ENCODE measurements at places on chromosomes 3 and 15.

DNA sequence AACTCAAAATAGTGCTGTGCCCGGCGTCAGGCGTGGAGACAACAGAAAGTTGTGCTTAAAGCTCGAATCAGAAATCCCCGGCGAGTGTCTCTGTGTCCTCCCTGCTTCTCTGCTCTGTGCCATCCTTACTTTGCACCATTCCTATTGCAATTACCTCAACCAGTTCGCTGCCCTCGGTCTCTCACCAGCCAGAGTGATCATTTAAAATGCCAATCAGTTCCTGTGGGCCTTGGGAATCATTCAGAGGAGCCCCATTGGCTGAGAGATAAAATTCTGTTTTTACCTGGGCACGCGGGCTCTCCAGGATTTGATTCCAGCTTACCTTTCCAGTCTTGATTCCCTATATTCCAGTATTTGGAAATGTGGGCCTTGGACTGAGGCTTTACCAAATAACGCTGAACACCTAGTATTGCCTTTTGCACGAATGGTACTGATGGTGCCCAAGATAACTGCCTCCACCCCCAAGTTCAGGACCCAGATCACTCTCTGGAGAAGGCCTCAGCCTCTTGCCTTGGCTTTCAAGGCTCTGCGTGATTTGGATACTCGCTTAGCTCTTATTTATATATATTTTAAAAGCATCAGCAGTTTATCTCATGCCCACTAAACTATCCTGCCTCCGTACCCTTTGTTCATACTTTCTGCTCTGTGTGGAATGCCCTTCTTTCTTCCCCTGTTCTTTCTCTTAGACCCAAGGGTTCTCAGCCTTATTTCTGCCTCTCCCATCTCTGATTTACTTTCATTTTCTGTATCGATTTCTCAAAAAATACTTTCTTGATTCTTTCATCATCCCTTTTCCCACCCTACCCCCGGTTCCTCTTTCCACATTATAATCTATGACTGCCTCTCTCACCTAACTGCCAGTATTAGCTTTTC is 863 bp downstream of the PSMA4 start:
- DNase-seq, result peak; percentile 54

GRCh38 chr3:189806171-189806951 is 175.2 kb downstream of the TP63 start:
- DNase-seq, result no peak

DNA sequence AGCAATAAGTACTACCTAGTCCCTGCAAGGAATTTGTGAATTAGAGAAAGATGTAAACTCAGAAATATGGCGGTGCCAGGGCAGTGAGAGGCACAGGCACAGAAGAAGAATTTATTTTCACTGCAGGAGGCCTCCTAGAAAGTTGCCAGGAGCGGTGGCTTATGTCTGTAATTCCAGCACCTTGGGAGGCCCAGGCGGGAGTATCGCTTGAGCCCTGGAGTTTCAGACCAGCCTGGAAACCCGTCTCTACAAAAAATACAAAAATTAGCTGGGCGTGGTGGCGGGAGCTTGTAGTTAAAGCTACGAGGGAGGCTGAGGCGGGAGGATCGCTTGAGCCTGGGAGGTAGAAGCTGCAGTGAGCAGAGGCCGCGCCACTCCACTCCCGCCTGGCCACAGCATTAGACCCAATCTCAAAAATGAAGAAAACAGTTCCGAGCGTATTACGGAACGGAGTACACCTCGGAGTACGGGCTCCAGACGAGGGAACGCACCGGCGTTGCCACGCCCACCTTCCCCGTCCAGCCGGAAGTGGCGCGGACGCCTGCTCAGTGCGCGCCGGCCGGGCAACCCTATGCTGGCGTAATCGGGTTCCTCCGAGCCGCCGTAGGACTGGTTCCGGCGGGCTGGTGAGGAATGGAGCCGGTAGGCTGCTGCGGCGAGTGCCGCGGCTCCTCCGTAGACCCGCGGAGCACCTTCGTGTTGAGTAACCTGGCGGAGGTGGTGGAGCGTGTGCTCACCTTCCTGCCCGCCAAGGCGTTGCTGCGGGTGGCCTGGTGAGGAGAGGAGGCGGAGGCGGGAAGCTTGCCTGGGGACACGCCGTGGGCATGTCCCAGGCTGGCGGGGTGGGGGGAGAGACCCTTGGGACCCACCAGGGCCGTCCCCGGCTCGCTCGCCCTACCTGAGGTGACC is at the start of gene FBXO22:
Gene FBXO22 (plus strand): TSS at position 548 of the 909 bp plus-strand sequence. CDS start 86 bp downstream, at position 634.
- peak; percentile 77 for DNase-seq

DNA sequence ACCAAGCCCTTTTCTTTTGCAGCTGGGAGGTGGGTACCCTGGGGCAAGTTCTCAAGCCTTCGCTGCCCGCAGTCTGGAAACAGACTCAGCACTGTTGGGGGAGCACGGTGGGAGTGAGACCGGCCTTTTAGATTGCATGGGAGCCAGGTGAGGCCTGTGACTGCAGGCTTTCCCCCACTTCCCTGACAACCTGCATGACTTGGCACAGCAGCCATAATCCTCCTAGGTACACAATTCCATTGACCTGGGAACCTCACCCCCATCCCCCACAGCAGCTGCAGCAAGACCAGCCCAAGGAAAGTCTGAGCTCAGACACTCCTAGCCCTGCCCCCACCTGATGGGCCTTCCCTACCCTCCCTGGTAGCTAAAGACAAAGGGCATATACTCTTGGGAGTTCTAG is 52.2 kb upstream of the CCDC80 start:
- no peak for DNase-seq

- DNase-seq, result no peak
Measured at GRCh38 chr15:61050844-61051568, 178.1 kb downstream of the RORA start.

GRCh38 chr3:101931081-101931480 is 81.8 kb downstream of the NFKBIZ start:
- DNase-seq, result no peak

DNA sequence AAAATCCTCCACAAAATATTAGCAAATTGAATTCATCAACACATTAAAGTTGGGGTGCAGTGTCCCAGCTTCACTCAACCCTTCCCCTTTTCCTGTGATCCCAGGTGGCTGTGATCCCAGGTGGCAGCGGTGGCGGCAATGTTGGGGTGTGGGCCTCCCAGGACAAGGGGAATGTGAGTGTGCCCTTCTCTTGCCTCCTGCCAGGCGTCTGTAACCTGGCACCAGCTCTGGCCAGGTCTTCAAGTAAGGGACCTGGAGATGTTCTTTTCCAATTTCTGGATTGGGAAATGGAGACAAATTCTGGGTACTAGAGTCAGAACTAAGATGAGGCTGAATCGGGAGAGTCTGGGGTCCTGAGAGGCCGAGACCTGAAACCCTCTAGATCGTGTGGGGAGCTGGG is 20.1 kb downstream of the GOLGA6A start:
- no peak for DNase-seq

GRCh38 chr3:65625305-65625704 is 413.4 kb downstream of the MAGI1 start:
- DNase-seq, result no peak

DNA sequence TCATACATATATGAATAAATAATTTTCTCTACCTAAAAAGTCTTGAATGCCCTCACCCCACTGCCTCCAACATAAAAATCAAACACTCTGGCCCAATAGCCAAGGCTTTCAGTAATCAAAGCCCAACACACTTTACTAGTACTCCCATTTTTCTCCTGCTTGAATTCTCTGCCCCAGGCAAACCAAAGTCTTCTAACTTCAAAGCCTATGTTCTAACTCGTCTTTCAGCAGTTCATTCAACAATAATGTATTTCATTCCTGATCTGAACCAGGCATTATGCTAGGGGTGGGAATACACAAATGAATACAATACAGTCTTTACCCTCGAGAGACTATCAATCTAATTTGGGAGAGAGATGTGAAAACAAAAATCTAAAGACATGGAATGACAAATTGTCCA is 11.4 kb upstream of the ZNF592 start:
- no peak for DNase-seq

DNA sequence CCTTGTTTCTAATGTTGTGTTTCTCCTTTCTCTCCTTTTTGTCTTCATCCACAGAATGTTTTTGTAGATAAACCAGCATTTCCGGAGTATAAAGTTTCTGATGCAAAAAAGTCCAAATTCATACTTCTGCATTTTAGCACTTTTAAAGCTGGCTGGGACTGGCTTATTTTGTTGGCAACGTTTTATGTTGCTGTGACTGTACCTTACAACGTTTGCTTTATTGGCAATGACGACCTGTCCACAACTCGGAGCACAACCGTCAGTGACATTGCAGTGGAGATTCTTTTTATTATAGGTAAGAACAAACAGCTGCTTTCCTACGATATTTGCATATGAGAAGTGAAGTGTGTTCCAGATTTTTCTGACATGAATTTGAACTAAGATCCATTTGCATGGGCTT is 199.4 kb downstream of the KCNH8 start:
- no peak for DNase-seq

- peak; percentile 4 for DNase-seq
Measured at GRCh38 chr3:186413615-186414415, 51.8 kb upstream of the DGKG start.

GRCh38 chr3:43759297-43759782 is 68.6 kb downstream of the ABHD5 start:
- peak; percentile 93 for DNase-seq

DNA sequence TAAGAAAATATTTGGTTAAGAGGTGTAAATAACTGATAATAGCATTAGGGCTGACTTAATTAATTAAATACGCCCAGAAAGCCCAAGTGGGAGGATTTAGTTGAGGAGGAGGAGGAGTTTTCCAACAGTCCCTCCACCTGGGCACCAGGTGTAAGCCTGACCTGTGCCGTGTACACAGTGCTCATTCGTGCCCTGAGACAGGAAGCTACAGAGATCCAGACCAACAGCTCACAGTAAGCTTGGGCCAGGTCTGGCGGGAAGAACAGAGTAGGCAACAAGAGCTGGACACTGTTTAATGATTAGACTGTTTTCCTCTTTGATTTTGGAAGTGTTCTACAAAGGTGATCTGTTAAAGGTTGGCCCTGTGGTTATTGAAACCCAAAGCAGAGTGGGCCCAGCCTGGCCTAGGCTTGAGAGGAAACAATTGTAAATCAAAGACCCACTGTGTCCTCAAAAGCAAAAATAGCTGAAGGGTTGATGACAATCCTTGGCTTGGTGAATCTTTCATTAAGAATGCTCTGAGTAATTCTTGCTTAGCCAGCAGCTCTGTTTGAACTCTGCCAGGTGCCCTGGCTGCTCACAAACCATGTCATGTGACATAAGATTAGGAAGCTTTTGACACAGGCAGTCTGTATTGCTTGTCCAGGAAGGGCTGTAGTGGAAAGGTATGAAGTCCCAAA is 13.8 kb downstream of the SQOR start:
- peak; percentile 86 for DNase-seq
